ENCODE measurements at places on chromosomes 1 and 21.

DNA sequence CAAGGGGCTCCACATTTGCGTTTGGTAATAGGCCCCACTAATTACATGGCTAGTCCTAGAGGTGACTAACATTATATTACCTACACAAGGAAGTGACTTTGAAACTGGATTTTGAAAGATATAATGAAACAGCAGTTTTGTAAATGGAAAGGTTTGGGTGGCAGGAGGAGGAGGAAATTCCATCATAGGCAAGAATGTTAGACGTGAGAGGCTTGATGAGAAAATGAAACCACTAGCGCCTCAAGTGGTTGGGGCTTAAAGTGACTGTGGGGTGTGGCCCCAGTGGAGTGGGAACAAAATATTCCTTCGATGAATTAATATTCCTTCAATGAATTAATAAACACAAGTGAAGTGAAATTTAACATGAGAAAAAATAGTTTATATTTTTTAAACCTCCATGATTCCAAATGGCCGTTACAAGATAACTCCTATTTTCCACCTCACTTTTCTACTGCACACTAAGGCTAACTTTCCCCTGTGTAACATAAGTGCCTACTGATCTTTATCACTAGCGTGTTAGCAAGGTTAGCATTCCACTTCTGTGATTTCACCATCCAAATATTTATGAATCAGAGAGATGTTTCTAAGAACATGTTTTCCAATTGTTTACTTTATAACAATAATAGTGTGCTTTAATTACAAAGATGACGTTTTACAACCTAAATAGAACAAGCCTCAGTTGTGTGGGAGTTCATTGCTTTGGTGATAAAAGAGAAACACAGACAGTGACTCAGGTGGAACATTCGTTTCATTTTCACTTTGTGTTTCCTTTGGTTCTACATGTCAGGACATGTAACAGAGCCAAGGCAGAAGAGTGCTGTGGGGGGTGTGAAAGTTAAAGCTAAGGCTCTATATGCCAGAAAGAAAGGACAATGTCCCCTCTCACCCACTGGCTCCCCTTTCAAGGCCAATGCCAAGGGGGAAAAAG lies 12.5 kb upstream of the ATF3 start:
- DNase-seq: no peak

GRCh38 chr1:204431310-204432184 lies 19.9 kb upstream of the PPP1R15B start:
- DNase-seq: peak; percentile 80

DNA sequence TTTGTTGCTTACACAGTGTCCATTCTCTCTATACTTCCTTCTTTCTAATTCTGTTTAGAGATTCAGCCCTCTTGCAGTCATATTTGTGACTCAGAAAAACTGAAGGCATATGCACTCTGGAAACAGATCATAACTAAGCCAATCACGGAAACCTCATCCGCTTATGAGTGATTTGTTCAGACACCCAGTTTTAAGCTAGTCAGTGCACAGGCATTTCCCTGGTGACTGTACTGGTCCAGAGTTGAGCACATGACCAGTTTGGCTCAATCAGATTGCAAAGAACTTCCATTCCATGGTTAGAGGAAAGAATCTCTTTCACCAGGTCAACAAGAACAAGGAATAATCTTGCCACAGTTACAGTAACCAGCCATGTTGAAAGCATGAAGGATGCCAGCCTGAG lies 69.2 kb upstream of the SGIP1 start:
- no peak for DNase-seq

- DNase-seq: no peak
These were observed 2.2 kb downstream of the RPS8 start for GRCh38 chr1:44777547-44777946.

DNA sequence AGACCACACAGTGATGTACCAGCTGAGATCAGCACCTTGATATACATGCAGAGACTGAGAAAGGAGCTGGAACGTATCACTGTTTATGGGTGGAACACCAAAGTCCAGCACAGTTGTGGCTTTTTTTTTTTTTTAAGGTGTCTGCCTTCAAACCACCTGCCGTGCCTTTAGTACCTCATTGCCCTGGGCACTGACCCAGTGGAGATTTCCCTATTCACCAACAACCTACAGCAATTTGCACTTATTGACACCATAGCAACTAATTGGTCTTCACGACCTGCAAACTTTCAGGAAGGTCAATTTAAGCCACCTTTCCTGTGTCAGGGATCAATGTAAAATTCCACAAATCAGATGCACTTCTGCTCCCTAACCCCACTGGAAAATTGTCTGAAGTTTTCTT lies 181.6 kb upstream of the ADGRL2 start:
- no peak for DNase-seq

DNA sequence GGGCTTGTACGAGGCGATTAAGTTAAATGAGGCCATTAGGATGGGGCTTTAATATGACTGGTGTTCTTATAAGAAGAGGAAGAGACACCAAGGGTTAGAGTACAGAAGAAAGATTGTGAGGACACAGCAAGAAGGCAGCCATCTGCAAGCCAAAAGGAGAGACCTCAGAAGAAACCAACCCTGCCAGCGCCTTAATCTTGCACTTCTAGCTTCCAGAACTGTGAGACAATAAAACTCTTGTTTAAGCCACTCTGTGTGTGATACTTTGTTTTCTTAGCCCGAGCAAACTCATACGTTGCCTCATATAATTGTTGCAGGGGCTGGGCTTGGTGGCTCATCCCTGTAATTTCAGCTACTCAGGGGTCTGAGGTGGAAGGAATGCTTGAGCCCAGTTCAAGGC lies 33.6 kb upstream of the RGS16 start:
- DNase-seq: no peak

Measured in NCI-H446 (cell line).